ENCODE measurements at places on chromosomes 13 and 19.

DNA sequence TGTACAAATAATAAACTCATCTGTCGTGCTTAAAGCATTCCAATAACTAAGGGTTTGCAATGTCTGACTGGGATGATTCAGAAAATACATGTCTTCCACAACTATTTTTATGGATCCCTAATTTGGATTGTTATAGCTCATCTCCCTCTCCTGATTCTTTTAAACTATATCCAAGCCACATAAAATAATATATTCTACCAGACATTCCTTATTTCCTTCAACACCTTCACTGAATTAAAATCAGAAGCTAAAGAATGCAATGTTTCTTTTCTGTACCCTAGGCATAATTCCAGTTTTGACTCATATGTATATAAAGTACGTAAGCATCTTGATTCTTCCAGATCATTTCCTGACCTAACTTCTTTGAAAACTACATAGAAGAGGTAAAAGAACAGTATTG, 420.4 kb downstream of the EFNB2 start:
- no peak for DNase-seq

DNA sequence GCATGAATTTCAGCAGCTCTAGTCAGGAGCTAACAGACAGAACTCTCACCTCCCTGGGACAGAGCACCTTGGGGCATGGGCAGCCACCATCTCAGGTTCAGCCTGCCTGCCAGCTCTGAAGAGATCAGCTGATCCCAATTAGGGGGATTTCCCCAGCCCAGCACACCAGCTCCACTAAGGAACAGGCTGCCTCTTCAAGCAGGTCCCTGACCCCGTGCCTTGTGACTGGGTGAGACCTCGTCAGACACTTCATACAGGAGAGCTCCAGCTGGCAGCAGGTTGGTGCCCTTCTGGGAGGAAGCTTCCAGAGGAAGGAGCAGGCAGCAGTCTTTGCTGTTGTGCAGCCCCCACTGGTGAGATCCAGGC, 84.5 kb upstream of the UFM1 start:
- no peak for DNase-seq

DNA sequence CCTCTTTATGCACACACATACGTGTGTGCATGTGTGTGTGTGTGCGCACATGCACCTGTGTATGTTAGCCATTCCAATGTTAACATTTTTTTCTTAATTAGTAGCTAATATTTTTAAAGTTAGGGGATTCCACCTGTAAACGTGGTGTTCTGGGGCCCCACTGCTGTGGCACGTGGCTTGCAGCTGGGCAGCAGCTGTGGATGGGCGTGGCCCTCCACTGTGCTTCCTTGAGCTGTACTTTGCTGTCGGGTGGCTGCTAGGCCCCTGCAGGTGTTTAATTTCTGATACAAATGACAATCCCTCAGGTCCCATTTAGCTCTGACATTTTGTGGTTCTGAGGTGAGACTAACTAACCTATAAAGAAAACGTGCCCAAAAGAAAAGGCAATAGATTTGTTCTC, 58.9 kb upstream of the GJB6 start:
- DNase-seq = no peak

GRCh38 chr13:76338003-76338402, 548.2 kb downstream of the KCTD12 start:
- no peak for DNase-seq

DNA sequence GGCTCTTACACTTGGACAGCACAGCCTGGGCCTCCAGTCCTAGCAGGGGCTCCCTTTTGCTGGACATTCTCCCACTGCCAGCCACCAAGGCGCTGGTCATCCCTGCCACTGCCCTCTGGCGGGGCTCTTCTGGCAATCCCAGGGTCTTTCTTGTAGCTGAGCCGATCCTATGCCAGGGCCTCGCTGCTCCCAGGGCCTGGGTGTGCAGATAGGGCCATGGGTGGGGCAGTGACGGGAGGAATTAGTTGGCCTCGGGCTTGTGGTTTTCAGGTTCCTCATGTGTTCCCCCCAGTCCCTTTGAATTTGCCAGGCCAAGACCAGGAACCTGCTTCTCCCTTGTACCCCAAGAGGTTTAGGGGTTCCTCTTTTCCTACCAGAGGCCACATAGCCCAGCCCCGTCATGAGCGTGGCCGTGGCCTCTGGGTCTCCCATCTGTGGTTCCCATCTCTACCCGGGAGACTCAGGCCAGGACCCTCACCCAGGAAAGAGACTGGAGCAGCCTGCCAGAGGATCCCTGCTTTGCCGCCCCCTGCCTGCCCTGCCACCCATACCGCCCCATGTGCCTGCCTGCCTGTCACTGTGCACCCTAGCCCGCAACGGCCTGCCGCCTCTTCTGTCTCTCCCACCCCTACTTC, 26.2 kb downstream of the TMED1 start:
- DNase-seq = peak; percentile 35

DNA sequence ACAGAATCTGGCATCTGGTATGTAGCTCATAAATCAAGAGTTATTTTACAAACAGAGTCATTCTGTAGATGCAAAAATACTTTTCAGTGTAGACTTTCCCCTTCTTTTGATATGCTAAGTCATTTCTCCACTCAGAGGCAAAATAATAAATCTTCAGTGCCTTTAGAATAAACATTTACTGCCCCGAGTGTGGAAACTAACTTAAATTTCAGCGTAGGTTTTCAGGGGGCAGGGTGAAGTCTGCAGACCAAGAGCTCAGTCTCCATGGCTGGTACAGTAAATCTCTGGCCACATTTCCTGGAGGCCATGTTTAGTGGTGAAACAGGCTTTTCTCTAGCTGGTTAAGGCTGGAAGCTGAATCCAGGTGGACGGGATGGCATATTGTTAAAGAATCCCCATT, 13.1 kb upstream of the ADPRHL1 start:
- no peak for DNase-seq

GRCh38 chr19:9075064-9075949, 11.6 kb upstream of the OR1M1 start:
- DNase-seq = no peak

DNA sequence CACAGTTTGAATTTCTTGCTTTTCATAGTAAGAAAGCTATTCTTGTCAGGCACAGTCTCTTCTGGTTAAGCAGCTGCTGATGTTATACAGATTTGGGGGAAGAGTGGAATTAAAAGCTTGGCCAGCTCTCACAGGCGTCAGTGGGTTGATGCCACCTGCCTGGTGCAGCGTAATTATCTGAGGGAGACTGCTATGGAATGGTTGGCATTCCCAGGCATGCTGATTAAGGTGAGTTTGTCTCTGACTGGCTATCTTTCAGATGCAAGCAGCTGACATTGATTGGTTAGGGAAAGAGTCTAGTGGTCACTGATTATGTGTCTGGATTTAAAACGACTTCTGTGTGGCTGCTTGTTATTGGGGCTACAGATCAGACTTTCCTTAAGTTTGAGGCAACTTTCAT, 948.4 kb downstream of the UQCRFS1 start:
- no peak for DNase-seq

DNA sequence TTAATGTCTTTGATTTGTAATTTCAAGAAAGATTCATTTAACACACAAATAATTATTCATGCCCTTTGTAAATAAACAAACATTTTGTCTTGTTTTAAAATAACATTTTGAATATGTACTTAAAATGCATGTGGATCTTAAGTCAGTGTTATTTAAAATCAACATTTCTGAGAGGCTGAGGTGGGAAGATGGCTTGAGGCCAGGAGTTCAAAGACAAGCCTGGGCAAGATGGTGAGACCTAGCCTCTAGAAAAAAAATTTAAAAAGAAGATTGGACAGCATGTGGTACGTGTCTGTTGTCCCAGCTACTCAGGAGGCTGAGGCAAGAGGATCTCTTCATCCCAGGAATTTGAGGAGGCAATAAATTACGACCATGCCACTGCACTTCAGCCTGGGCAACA, 1268.2 kb downstream of the SLITRK1 start:
- DNase-seq = no peak

DNA sequence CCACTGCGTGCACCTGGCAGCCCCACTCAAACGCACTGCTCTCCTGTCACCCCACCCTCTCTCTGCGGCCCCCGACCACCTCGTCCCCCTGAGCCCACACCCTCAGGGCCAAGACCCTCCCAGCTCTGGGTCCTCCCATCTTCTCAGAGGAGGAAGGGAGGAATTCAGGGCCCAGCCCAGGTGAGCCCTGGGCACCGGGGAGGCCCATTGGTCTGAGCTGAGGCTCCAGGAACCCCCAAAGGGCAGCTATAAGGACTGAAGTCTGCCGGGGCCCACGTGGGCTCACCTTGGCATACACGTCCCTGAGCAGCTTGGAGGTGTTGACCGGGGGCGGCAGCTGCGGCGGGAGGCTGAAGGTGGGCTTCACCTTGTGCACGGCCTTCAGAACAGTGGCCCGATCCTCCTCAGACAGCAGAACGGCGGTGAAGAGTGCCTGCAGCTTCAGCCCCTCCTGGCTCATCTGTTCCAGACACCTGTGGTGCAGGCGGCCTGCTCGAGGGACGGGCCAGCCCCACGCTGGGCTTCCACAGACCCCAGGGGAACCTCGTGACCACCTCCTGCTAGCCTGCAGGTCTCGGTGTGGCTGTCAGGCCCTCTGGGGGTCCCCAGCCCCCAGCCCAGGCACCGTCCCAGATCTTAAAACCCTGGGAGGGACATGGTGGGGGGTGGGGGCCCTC, 8.8 kb downstream of the POLRMT start:
- no peak for DNase-seq

DNA sequence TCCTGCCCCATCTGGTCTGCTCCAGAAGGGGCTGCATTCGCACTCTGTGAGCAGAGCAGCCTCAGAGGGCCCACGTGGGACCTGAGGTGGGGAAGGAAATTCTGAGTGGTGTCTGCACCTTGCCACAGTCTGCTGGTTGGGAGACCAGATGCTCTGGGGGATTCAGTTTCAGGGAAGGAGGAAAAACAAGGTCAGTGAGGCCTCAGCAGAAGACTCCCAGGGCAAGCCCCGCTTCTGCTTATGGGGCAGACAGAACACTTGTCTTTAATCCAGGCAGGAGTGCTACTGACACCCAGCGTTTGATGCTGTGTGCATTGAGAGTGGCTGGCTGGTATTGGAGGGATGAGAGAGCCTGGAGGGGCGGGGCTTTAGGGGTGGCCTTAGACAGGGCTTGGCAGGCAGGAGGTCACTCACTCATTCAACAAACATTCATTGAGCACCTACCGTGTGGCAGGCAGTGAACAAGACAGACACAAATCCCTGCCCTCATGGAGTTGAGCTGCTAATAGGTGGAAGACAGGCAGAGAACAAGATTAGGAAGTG, 4.9 kb upstream of the CLEC17A start:
- DNase-seq = peak; percentile 15

- DNase-seq = no peak
Observed at GRCh38 chr19:40499320-40499719, 32.5 kb downstream of the SPTBN4 start.

GRCh38 chr19:19463348-19464117, 51.8 kb downstream of the TSSK6 start:
- DNase-seq = no peak

- no peak for DNase-seq
Observed at GRCh38 chr19:54107876-54108490, 5.3 kb downstream of the NDUFA3 start.
